ENCODE measurements at places on chromosomes 1 and 21. TPM values are rescaled to one million over a fixed set of nuclear protein-coding genes. Genes with fewer than 3 reads are reported as not detected.

The FAM72C gene
- 1.4 TPM for total RNA-seq

The LDLRAD1 gene
- not detected for total RNA-seq

The SPATA6 gene
- total RNA-seq: 66.4 TPM

DNA sequence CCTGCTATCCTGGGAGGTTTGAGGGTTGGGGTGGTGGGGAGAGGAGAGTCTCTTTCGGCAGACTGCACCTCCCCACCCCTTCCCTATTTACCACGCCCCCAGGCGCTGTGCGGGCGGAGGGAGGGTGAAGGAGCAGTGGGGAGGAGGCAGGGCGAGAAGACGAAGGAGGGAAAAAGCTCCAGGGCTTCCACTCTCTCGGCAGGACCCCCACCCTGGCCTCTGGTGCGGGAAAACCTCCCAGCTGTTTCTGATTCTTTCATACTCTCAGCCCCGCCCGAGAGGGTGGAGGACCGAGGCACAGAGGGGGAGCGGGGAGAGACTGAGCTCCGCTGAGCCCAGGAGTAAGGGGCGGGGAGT lies 866 bp upstream of the WNT2B start:
- no peak for DNase-seq

DNA sequence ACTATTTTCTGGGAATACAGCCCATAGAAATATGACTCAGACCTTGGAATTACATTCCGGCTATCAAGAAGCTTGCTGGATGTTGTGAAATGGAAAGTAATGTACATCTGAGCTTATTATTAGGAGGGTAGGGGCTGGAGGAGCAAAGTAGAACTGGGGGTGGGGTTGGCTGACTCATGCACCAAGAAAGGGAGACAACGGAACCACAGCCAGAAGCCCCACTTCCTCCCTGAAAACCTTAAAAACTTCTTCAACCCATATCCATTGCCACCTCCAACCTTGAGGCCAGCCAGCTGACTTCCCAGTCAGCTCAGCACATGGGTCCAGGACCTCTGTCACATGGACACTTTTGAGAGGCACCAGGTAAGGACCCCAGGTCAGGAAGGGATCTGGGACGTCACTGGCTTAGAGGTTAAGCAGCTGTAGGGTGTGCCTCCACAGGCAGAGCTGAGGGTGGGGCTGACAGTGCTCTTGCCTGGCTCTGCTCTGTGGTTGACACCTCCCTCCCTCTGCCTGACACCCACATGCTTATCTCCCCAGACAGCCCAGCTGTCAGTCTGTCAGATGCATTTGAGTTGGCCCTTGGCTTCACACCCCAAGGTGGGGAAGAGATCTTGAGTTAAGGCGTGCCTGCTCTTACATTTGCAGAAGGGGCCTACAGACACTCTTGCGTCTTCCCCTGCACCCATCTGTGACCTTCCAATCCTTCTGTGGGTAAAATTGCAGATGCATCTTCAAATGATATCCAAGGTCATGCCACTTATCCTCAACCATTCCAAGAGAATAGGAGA lies 5.7 kb upstream of the ZNF683 start:
- no peak for DNase-seq

Data from cerebellum (tissue), 4 donors.